ENCODE measurements at places on chromosomes 3 and 15.

DNA sequence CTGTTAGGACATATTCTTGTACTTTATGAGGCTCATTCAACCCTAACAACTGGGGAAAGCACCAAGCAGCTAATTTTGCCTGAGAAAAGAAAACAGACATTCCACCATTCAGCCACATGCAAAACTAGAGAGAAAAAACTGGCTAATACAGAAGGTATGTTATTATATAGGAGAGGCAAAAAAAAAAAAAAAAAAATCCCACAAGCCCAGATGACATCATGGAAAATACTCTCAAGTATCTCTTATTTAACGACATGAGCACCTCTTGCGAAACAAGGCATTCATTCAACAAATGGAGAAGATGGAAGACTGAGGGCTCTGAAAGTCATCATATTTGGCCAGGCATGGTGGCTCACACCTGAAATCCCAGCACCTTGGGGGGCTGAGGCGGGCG, 61.5 kb downstream of the PRICKLE2 start:
- no peak for DNase-seq

- DNase-seq: no peak
Measured at GRCh38 chr3:188267790-188268335, 113.9 kb downstream of the LPP start.

GRCh38 chr3:12752102-12752501, 7.0 kb downstream of the TMEM40 start:
- no peak for DNase-seq

- peak; percentile 75 for DNase-seq
Measured at GRCh38 chr3:111761309-111761795, 97.7 kb upstream of the PHLDB2 start.
